ENCODE measurements at places on chromosomes 6 and 20.
A peak's percentile ranks its signal among the peaks of the same experiment; 100 is the strongest.

- no peak for DNase-seq
Observed at GRCh38 chr20:17645546-17646208, 36.4 kb downstream of the RRBP1 start.

- no peak for DNase-seq
Observed at GRCh38 chr20:51175156-51175555, 152.2 kb upstream of the KCNG1 start.

- DNase-seq = no peak
Observed at GRCh38 chr6:148214667-148215066, 128.0 kb upstream of the SASH1 start.

GRCh38 chr6:155382338-155382685 lies 68.0 kb upstream of the TFB1M start:
- DNase-seq = no peak

GRCh38 chr20:63894358-63895201 lies at the start of gene DNAJC5:
Gene DNAJC5 (plus strand): TSS chr20:63895126. CDS start chr20:63928346, 33,220 bp downstream.
- peak; percentile 95 for DNase-seq

DNA sequence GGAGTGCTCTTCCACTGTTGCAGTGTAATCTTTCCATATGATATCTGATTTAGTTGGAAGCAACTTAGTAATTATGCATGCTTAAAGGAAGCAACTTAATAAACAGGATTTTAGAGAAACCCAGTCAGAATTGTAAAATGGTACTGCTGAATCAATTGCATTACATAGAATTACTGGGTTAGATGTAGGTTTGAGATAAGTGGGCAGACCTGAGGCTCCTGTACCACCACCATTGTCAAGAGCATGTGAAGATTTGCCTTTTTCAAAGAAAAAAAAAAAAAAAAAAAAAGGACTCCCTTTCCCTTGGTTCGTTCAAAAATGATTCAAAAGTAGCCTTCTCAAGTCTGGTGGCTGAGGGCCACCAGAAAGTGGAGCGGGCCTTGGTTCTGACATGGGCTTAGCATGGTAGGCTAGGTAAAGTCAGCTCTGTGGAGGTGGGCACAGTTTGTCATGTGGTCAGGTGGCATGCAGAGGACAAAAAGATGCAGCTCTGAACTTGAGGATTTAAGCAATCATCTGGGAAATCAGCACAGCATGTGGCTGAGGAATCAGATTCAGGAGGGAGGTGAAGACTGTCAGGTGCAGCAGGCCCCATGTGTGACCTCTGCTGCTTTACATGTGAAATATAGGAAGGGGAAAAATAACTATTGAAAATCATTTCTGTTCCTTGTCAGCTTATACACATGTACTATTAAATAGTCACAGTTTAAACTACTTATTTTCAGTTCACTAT lies 32.4 kb downstream of the ARID1B start:
- DNase-seq = no peak

- DNase-seq = no peak
Observed at GRCh38 chr6:87183687-87184086, 28.3 kb downstream of the ZNF292 start.

DNA sequence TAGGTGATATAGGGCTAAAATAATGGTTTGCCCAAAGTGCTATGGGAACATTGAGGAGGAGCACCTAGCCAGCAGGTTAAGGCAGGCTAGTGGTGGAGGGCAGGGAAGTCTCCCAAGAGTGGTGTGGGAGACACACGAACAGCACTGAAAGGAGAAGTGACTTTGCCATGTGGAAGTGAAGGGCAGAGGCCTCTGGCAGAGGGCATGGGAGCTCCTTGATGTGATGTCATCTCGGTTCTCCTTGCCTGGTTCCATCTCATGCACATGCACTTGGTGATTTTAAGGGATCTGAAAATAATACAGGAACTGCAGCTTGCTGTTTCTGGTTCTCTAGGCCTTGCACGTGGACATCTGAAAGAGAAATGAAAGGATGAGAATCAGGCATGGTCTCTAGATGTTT lies 4.7 kb upstream of the MAP3K4 start:
- no peak for DNase-seq

GRCh38 chr20:38840894-38841470 lies 35.5 kb downstream of the PPP1R16B start:
- DNase-seq = no peak

DNA sequence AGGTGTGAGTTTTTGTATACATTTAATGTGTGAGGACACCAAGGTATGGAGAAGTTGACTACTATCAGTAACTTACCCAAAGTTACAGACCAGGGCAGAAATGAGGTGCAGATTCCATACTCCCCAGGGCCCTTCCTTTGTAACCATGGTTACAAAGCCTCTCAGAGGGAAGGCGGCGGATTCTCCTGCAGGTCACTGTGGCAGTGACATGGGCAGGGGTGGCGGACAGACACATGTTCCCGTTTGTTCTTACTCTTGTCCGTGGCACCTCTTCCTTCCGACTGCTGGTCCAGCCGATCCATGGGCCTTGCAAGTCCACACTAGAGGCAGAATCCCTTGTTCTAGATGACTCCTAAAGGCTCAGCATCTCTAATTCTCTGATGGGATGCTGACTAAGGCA lies 43.0 kb downstream of the PDYN start:
- no peak for DNase-seq

GRCh38 chr6:1479095-1479494 lies 89.7 kb downstream of the FOXF2 start:
- no peak for DNase-seq

- no peak for DNase-seq
Observed at GRCh38 chr6:72787391-72788031, 165.6 kb downstream of the KCNQ5 start.
